ENCODE measurements at places on chromosomes 11 and 22. TPM values are rescaled to one million over a fixed set of nuclear protein-coding genes. Genes with fewer than 3 reads are reported as not detected.

The VPS51 gene
- 215 TPM for total RNA-seq

The KCNQ1OT1 gene
- total RNA-seq, result 2.8 TPM

The SLC22A25 gene
- total RNA-seq, result under 0.01 TPM

The CADM1 gene
- 248 TPM for total RNA-seq

The P2RX6 gene
- total RNA-seq, result not detected

The TRIM51 gene
- total RNA-seq, result not detected

The RTN4R gene
- 9.5 TPM for total RNA-seq

The KMT5B gene
- total RNA-seq, result 139 TPM

The OR8B12 gene
- not detected for total RNA-seq

The TRIM49 gene
- total RNA-seq, result not detected

- no peak for DNase-seq
These were observed 6.8 kb upstream of the ACY3 start for GRCh38 chr11:67657300-67657699.

- no peak for DNase-seq
These were observed 41.9 kb downstream of the CEP164 start for GRCh38 chr11:117369534-117369933.

- no peak for DNase-seq
These were observed 53.8 kb downstream of the LARGE1 start for GRCh38 chr22:33866511-33866910.

DNA sequence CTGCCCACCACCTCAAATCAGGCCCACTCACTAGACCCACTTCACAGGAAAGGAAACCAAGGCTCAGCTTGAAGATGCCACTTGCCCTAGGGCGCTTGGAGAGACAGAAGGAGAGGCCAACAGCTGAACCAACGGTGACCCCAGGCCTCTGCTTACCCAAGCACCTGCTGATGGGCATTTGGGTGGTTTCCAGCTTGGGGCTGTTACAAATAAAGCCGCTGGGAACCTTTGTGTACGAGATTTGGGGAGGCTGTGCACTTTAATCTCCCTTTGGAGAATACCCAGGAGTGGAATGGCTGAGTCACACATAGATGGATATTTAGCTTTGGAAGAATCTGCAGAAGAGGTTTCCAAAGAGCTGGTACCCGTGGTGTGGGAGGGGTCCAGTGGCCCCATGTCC is 50.9 kb upstream of the LINC01488 start:
- no peak for DNase-seq

GRCh38 chr22:29043906-29044575 is 17.6 kb downstream of the C22orf31 start:
- no peak for DNase-seq

- DNase-seq, result no peak
These were observed 6.1 kb upstream of the ARAP1 start for GRCh38 chr11:72758304-72758689.

DNA sequence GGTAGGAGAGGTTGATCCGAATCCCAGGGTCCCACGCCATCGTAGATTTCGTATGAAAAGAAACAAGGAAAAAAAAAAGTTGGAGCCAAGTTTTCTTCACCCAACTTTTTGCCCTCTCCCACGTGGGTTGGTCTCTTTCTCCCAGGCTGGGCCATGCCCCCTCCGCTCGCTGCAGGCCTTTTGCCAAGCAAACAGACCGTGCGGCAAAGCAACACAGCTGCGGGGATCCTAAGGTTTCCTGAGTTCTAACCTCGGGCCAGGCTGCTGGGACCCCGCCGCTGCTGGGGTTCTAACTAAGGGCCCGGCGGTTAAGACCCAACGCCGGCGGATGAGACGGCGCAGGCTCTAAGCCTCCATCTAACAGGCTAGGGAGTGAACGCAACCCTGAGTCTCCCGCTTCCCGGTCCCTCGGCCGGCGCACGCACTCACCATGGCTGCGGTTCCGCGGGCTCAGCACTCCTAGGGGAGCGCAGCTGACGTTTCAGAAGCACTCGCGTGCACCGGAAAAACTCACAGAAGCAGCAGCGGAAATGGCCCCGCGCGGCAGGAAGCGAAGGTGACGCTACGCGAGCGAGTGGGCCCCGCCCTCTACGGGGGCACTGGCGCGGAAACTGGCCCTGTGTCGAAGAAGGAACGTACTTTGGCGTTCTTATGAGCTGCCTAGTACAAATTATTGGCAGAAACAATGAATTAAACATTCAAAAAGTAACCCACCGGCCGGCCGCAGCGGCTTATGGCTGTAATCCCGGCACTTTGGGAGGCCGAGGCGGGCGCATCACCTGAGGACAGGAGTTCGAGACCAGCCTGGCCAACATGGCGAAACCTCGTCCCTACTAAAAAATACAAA is at the start of gene SNU13:
Gene SNU13, minus strand, starts transcription at position 503 of the 847 bp plus-strand sequence. Its CDS starts 71 bp downstream, at position 432.
- DNase-seq, result peak; percentile 90

GRCh38 chr22:27163162-27164137 is 506.1 kb downstream of the MIAT start:
- no peak for DNase-seq

- DNase-seq, result no peak
These were observed 45.5 kb downstream of the PACSIN2 start for GRCh38 chr22:42969348-42969975.

- DNase-seq, result no peak
These were observed 7.4 kb downstream of the MOB2 start for GRCh38 chr11:1479006-1479677.

DNA sequence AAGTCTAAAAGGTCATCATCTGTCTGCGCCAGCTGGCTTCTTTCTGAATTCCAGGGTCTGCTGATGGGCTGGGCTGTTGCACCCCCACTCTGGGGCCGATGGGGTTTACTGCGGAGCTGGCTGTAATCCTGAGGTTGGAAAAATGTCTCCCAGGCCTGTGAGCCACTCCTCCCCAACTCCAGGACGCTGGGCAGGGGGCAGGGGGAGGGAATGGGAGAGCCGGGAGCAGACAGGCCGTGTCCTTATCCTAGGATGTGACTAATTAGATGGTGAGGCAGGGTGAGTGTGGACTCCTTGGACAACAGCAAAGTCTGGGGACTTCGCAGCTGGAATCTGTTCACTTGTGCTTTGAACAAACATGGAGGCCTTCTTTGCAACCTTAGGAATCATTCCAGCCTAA is 48.7 kb downstream of the LRRC32 start:
- DNase-seq, result no peak

- no peak for DNase-seq
These were observed 10.8 kb downstream of the LIF start for GRCh38 chr22:30235687-30236170.

GRCh38 chr11:10498426-10499250 is 42.3 kb downstream of the RNF141 start:
- DNase-seq, result no peak

GRCh38 chr11:33532720-33533385 is 167.8 kb downstream of the C11orf91 start:
- no peak for DNase-seq

DNA sequence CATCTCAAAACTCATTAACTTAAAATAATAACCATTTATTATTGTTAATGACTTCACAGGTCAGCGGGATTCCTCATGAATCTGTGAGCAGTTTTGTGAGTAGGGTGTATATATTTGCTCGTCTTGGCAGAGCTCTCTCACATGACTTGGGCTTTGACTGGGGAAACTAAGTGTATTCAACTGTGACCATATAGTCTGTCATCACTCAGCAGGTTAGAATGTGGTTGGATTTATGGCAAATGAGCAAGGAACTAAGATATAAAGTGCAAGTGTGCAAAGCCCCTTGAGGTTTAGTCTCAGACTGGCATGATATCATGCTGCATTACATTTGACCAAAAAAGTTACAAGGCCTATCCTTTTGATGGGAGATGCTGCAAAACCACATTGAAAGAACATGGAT is 254.8 kb downstream of the CNTN5 start:
- DNase-seq, result no peak

DNA sequence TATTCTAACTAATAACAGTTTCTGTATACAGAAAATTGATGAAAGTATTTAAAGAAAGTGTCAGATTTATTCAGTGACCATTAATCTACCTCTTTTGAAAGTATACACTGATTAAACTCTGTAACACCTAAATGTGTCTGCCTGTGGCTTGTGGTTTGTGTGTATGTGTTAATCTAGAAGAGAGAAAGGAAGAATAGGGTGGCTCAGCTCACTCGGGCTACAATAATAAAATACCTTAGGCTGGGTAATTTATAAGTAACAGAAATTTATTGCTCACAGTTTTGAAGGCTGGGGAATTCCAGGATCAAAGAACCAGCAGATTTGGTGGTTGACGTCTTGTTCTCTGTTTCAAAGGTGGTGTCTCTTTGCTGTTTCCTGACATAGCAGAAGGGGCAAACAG is 13.6 kb upstream of the OR5AS1 start:
- DNase-seq, result no peak

DNA sequence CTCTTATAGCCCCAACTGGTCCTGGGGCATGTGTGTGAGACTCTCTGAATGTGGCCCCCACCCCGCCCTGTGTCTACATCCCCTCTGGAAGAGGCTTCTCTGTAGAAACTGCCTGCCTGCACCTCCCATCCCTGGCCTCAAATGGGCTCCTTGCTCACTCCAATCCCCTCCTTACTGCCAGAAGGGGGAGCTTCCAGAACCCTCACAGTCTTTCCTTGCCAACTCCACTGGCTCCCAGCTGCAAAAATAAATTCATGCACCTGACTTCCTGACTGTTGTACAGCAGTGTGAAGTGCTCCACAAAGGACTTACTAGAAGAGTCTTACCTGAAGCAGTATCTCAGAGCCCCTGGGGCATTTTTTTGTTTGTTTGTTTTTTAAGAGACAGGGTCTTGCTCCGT is 15.2 kb upstream of the SERPIND1 start:
- DNase-seq, result no peak

DNA sequence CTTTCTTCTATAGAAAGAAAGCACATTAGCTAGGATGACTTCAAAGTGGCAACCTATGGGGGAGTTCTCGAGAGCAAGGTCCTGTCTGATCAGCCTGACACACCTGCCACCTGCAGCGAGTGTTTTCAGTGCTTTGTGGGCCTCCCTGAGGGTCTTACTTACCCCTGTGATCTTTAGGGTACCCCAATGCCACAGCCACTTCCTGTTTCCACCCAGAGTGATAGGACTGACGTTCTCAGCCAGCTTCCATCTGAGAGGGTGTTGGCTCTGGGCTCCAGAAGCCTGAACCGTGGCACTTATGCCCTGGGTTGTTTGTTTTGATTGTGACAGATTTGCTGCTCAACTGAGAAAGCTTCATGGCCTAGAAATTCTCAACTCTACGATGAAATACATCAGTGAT is 21.7 kb upstream of the ANKK1 start:
- DNase-seq, result no peak

DNA sequence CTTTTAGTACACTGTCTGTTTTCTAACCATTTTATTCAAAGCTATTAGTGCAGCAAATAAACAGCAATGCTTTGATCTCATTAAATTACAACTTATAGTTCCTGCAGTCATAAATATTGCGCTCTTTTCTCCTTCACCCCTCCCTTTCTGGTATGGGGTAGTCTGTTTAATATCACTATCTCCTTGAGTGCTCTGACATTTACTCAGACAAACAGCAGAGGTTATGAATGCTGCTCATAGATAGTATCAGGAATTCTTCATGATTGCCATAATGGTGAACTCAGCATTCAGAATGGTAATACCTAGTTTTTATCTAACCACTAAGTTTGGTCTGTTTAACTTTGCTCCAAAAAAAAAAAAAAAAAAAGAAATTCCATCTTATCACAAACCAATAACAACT is 87.4 kb downstream of the EIF3M start:
- no peak for DNase-seq

DNA sequence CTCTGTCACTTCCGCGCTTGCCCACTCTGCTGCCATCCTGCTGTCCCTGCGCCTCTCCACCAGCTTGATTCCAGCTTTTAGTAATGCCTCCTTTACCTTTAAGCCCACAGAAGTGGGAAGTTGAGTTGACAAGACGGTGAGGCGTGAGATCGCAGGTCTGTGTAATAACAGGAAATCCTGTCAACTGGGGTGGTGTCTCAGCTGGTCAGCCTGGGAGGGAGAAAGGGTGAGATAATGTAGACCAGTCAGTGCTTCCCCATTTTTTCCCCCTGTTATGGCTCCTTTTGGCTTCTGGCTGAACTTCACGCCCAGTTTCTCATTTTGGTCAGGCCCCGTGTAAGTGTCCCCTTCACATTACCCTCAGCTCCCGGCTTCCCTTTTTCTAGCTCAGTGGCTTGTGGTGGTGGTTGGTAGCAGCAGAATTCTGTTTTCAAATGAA is 98.9 kb downstream of the TRAF6 start:
- no peak for DNase-seq

DNA sequence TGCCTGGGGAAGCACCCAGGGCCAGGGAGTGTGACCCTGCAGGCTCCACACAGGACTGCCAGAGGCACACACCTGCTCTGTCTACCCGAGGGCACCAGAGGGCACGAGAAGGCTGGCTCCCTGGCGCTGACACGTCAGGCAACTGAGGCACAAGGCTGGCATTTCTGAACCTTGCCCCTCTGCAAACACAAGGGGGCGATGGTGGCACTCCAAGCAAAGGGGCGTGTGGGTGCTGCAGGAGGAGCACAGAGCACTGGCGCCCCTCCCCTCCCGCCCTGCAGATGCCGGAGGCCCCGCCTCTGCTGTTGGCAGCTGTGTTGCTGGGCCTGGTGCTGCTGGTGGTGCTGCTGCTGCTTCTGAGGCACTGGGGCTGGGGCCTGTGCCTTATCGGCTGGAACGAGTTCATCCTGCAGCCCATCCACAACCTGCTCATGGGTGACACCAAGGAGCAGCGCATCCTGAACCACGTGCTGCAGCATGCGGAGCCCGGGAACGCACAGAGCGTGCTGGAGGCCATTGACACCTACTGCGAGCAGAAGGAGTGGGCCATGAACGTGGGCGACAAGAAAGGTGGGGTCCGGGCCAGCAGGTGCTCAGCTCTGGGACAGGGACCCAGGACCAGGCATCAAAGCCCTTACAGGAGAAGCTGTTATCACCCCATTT is 20.8 kb upstream of the TXNRD2 start:
- DNase-seq, result peak; percentile 72

DNA sequence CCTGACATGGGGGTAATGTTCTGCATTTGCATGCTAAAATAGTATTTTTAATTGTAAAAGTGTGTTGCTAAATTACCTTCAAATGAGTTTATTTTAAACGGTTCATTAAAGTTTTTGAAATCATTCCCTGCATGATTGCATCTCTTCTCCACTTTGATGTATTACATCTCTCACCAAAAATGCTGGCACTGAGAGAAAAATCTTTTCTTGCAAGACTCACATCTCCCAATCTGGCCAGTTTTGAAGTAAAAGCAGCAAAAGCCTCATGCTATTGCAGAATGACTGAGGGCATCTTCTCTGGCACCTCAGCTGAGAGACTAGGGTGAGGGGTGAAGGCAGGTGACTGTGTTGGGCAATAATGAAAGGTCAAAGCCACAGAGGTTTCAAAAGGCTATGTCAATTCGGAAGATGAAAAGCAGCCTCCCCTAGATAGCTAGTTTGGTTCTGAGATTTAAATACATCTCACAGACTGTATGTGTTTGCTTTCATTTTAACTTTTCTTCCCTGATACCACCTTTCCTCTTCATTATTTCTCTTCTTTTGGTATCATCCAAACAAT is 292.2 kb upstream of the RAG2 start:
- no peak for DNase-seq

DNA sequence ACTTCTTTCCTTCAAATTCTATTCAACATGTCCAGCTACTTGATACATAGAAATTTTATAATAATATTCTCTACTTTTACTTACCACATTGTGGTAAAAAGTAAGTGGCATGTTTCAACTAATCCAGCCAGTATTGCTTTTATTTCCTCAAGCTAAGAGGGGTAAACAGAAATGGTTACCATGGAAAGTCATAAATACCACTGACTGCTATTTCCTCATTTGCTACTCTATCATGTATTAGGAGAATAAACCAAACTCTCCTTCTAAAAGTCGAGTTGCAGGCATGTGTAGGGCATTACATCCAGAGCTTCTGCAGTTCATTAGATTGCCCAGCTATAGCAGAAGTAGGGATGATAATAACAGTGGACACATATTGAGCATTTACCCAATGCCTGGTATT is 208.4 kb downstream of the MAML2 start:
- DNase-seq, result no peak

GRCh38 chr11:130415731-130416529 is 12.5 kb downstream of the ADAMTS8 start:
- DNase-seq, result no peak
